ENCODE measurements at places on chromosomes 12 and 14.
A peak's percentile ranks its signal among the peaks of the same experiment; 100 is the strongest.

DNA sequence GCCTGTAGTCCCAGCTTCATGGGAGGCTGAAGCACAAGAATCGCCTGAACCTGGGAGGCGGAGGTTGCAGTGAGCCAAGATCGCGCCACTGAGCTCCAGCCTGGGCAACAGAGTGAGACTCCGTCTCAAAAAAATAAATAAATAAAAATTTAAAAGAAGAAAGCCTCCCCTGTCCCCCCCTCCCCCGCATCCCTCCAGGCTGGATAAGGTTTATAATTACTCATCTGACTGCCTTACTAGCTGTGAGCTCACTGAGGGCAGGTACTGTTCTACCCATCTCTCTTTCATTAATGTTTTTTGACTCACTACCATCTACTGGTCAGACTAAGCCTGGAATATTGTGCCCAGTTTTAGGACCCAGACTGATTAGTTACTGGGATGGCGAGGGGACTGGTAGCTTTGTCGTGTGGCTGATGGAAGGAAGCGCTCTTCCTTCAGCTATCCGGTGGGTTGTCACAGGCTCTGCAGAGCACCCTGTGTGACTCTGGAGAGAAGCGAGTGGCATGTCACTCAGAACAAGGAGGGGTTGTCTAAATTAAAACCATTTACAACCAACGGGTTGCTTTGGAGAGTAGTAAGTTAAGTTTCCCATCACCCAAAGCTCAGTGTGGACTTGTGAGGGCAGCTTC, 16.9 kb downstream of the EVL start:
- DNase-seq = peak; percentile 21

DNA sequence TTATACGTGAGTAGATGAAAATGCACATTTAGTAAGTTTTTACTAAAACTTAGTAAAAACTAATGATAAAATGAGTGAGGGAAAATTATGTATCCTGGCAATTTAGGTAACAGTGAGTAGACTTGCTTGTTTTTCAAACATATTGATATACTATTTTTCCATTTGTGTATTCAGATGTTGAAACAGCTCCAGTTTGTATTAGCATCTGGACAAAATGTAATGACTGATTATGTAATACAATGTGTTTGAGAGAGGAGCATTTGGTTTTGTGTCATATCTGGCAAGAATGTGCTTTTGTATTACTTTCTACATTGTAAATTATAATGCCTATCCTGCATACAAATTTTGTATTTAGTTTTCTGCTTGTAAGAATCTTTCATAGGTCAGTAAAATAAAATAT, 5.6 kb downstream of the CNOT2 start:
- DNase-seq = no peak

DNA sequence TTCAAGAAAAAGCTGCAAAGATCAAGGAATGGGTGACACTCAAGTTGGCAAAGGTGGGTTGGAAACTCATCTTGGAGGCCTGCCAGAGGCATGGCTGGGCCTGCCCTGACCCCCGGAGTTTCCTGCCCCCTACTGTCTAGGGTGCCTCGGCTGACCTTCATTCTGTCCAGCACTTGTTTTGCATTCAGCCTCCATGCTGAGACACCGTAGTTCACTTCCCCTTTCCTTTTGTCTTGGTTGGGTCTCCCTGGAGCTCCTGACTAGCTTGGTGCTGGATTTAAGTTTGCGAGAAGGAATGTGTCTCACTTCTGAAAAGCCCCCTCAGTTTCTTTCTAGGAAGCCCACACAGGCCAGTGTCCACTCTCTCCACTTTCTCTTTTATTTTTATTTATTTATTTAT, 26.5 kb downstream of the PLEKHH1 start:
- DNase-seq = peak; percentile 29

DNA sequence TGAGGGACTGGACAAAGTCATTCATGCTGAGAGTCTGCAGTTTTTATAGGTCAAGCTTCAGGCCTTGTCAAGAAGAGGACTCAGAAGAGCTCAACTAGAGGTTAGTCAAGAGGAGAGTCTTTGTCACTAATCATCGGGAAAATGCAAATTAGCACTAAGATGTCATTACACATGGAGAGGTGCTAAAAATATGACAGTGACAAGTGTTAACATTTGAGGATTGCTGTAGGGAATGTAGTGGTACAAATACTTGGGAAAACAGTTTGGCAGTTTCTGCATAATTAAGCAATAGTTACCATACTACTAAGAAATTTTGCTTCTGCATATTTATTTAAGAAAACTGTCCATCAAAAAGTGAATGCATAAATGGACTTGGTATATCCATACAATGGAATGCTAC, 60.9 kb upstream of the CSRP2 start:
- no peak for DNase-seq

DNA sequence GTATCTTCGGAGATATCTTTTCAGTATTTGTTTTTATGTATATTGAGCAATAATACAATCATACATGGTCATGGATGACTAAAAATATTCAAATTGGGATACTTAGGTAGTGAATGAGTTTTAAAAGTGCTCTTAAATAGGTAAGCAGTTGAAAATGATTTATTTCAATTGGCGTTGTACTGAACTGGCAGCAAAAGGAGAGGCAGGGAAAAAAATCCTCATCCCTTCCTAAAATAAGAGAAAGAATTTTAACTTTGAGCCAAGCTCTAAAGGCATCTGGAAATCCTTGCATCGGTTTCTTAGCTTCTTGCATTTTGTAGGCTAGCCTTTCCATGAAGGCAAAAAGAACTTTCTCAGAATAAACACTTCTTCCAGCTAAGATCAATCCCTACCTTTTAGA, 125.2 kb downstream of the MGST1 start:
- no peak for DNase-seq

DNA sequence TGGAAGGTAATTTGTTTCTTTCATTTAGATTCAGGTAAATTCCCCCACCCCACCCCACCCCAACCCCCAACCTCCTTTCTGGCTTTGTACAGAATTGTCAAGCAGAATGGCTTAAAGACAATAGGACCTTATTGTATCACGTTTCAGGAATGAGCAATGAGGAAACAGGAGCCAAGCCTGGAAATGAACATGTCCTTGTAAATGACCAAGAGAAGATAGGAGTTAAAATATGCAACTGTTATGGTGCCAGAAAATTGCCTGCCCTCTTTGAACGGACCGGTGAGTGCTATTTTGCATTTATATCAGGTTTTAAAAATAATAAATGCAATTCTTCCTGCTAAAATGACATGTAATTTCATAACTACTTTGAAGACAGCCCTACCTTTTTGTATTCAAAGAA, 141.6 kb upstream of the PELI2 start:
- DNase-seq = no peak

DNA sequence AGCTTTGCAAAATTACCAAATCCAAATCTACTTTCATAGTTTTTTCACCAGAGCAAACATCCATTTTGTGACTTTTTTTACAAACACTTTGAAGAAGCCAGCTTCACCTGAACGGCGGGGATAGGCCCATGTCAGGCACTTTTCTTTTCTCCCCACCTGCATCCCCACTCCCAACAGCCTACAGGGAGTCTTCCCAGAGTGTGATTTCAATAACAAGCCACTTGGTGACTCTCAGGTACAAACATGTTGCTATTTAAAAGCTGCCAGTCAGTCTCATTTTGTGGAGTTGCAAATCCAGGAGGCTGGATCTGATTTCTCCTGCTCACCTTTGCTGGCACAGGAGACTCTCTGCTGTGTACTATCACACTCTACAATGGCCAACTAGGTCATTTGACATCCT, 285.5 kb downstream of the KCNH5 start:
- DNase-seq = no peak

GRCh38 chr12:119841433-119842210, 35.5 kb downstream of the CIT start:
- DNase-seq = no peak

- no peak for DNase-seq
These were observed 93.0 kb upstream of the MGAT4C start for GRCh38 chr12:86349196-86349595.

DNA sequence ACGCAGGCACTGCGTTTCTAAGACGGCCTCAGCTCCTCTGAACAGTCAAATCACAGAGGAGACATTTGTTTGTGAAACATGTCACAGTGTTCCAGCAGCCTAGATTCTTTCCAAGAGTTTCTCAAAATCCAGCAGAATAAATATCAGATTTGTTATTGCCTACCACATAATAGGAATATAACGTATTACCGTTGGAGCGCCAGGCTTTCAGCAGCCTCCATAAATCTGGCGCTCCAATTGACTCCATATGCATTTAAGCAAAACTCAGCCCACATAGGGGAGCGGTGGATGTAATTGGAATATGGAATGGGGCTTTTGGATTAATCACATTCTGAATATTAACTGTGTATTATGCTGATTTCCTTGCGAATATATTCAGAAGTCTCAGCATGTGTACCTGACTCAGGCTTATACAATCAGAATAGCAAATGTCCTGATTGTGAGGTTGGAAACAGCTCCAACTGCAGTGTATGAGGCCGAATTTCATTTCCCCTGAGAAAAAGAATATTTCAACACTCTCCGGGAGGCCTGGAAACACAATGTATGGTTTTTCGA, 174.0 kb downstream of the ASCL4 start:
- DNase-seq = no peak

DNA sequence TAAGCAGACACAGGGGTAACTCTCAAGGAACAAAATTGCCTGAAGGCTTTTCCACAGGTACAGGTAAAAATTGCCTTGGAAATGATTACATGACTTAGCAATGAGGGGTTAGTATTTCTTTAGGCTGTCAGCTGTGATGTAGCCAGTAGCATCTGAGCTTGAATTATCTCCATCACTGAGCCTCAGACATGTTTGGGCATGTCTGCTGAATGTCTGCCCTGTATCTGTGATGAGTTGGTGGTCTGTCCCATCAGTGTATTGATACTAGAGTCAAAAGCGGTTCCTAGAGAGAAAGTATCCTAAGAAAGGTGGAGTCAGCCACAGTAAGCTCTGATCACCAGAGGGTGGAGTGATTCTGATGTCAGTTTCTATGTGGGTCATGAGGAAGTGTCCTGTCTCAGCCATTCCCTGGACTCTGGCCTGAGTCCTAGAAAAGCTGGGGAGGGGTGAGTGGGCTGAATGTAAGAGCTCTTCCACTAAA, 16.3 kb downstream of the AKAP6 start:
- no peak for DNase-seq

- DNase-seq = no peak
These were observed 729 bp upstream of the GAPDH start for GRCh38 chr12:6533653-6533922.

GRCh38 chr14:76808011-76808410, 4.7 kb downstream of the ANGEL1 start:
- no peak for DNase-seq

DNA sequence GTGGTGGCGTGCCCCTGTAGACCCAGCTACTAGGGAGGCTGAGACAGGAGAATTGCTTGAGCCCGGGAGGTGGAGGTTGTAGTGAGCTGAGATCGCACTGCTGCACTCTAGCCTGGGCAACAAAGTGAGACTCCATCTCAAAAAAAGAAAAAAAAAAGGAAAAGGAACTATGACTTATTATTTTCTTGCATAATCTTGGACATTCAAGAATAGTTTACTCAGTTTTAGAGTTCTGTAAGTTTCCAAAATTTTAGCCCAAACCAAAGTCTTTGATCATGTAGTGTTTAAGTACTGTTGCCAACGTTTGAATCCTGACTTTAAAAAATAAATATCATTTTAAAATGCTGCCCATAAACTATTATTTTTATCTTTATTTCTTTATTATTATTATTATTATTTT, 6.2 kb downstream of the PSMA6 start:
- DNase-seq = no peak

- no peak for DNase-seq
These were observed 630 bp downstream of the MYL6B start for GRCh38 chr12:56152756-56153677.

DNA sequence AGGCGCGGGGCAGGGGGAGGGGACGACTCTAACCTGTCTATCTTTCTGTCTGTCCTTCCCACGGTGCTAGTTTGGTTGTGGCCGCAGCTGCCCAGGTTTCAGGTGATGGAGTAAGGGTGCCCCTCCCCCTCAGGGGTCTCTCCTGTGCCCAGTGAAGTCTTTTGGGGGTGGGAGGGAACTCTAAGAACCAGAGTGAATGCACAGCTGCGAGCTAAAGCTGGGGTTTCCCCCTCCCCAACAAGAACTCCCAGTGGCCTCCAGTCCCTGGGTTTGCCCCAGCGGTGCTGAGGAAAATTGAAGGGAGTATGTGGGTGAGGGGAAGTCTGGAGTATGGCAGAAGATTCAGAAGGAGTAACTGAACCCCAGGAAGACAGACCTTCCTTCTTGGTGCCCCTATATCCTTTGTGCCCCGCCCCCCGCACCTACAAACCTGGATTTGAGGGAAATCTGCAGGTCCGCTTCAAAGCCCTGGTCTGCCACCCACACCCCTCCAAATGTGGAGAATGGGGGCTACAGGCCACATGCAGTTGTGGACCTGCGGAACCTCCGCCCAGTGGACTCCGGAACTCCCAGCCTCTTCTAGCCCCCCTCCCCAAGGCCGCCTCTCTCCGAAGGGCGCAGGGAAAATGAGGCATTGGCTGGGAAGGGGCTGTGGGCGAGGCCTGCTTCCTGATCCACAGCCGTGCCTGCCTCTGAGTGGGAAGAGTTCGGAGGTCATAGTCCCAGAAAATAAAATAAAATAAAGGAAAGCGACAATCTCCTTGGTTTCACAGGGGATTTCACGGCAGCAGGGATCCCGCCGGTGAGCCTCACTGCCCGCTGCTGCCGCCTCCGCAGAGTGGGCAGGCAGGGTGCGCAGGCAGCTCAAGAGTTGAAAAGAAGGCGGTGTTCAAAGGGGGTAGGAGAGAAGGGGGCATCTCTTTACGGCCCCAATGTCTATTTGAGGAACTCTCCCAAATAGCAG, 3.4 kb upstream of the HOXC9 start:
- no peak for DNase-seq

GRCh38 chr12:105740369-105740768, 398.4 kb downstream of the NUAK1 start:
- DNase-seq = no peak

GRCh38 chr12:106960443-106960842, 4.7 kb downstream of the TMEM263 start:
- no peak for DNase-seq

DNA sequence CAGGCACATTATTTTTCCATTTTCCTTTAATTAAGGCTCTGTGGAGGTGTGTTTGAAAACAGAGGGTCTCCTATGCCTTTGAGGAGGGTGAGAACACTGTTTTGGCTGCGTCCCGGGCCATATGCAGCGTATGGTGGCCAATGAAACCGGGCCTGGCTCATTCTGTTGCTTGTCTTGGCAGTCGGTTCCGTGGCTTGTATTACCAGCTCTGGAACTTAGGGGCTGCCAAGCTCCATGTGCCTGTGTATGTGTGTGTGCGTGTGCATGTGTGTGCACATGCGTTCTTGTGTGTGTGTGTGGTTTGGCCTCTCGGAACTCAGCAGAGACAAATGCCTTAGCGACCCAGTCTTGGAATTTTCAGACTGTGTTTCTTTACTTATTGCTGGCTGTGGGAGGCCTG, 2.7 kb downstream of the JDP2 start:
- DNase-seq = no peak

GRCh38 chr14:74492776-74493342, at the start of gene NPC2:
Gene NPC2 (minus strand): TSS chr14:74493305. CDS start chr14:74493274, 31 bp downstream.
- DNase-seq = peak; percentile 28

DNA sequence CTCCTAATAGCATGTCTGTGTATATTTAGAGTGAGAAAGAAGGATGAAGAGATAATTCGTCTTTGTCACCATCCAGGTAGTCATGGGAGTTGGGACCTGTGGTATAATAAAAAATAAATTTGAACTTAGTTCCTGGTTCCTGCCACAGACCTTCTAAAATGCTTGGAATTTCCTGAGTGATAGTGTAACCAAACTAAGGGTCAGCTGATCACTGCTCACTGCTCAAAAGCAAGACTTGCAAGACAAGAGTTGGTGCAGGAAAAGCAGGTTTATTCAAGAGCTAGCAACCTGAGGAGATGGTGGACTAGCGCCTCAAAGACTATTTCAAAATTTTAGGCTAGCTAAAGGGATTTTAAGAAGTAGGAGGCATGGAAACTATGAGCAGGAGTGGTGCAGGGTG, 19.1 kb downstream of the ANG start:
- no peak for DNase-seq

- DNase-seq = no peak
These were observed 17.9 kb upstream of the FAM234B start for GRCh38 chr12:13026286-13026685.

Measured in hematopoietic multipotent progenitor cell treated with erythropoietin and hydrocortisone succinate and interleukin-3 and kit ligand, for 4 days (in vitro differentiated cells).